ENCODE measurements at places on chromosomes 6 and 20. TPM values are rescaled to one million over a fixed set of nuclear protein-coding genes. Genes with fewer than 3 reads are reported as not detected.

Gene ELOVL2
- total RNA-seq, result 0.36 TPM

DNA sequence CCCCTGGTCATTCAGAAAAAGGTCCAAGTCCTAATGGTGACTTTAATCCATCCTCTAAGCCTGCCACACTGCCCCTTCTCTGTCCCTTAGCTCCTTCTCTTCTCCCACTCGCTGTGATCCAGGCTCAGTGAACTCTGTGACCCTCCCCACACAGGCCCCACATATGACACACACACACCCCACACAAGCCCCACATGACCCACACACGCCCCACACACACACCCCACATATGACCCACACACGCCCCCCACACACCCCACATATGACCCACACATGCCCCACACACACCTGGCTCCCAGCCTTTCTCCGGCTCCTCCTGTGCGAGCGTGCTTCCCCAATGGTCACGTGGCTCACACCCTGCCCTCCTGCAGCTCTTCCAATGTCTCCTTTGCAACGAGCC is 528.4 kb upstream of the AGPAT4 start:
- no peak for DNase-seq

- no peak for DNase-seq
Measured at GRCh38 chr6:1063671-1064355, 248.1 kb upstream of the FOXQ1 start.

Gene C6orf163
- 1.3 TPM for total RNA-seq

- DNase-seq, result no peak
Measured at GRCh38 chr6:27870291-27870870, 41.8 kb downstream of the OR2B2 start.

Gene JPH2
- 86.9 TPM for total RNA-seq

Gene BCAS4
- total RNA-seq, result 1.9 TPM

Gene FAM120B
- total RNA-seq, result 23.4 TPM

- no peak for DNase-seq
Measured at GRCh38 chr20:20428067-20428466, 60.2 kb downstream of the INSM1 start.

DNA sequence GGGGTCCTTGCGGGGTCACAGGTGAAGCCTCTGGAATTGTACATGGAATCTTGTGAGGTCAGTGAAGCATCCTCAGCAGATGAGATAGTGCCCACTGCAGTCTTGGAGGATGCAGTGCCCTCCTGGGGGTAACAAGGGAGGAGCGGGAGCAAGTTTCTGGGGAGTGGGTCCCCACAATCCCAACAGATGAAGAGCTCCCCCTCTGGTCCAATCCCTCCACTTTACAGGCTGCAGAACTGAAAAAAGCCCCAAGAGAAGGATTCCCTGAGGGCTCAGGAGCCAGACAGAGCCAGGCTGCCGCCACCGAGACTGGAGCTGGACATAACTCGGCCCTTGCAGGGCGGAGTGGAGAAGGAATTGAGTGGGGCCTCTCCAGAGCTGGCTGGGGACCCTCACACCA is 52.4 kb downstream of the TTI1 start:
- DNase-seq, result no peak

DNA sequence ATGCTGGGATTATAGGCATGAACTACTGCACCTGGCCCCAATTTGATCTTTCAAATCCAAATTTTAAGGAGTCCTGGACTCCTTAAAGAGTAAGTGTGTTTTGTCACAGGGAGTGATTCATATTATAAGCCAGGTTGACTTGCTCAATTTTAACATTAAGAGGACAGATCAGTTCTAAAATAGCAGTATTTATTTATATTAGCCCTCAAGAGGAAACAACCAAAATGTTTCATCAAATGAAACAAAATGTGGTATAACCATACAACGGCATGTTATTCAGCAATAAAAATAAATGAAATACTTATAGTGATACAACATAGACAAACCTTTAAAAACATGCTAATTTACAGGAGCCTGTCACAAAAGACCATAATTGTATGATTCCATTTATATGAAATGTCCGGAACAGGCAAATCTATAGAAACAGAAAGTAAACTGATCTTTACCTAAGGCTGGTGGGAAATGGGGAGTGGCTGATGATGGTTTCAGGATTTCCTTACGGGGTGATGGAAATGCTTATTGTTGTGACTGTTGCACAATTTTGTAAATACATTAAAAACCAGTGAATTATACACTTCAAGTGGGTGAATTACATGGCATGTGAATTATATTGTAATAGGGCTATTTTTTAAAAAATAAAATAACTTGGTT is 637.4 kb downstream of the MMUT start:
- DNase-seq, result no peak

- DNase-seq, result peak; percentile 45
Measured at GRCh38 chr6:111872401-111873177, 663 bp downstream of the FYN start.

Gene SGK2
- not detected for total RNA-seq

Gene XKR7
- total RNA-seq, result not detected

DNA sequence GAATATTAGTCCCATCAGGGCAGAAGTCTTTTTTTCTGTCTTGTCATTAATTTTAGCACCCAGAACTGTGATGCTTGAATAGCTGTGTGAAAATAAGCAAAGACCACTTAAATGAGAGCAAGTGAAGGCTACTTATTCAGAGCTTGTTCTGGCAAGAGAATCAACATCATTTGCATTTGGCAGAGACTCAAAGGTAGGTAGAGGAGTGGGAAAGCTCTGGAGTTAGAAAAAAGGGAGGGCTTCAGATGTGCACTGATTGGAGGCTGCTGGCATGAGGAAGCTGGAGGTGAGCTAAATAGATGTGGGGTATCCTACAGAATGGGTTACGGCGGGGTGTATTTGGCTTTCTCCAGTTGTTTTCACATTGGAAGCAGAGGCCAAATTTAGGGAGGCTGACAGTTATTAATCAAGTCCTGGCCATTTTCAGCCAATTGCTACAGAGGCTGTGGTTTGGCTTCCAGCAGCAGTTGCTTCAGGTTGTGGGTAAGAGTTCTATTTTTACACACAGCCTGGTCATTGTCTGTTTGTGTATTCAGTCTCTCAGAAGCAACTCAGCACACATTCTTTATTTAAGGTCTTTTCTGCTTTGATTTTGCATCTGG is 254.3 kb downstream of the BTBD3 start:
- DNase-seq, result no peak

DNA sequence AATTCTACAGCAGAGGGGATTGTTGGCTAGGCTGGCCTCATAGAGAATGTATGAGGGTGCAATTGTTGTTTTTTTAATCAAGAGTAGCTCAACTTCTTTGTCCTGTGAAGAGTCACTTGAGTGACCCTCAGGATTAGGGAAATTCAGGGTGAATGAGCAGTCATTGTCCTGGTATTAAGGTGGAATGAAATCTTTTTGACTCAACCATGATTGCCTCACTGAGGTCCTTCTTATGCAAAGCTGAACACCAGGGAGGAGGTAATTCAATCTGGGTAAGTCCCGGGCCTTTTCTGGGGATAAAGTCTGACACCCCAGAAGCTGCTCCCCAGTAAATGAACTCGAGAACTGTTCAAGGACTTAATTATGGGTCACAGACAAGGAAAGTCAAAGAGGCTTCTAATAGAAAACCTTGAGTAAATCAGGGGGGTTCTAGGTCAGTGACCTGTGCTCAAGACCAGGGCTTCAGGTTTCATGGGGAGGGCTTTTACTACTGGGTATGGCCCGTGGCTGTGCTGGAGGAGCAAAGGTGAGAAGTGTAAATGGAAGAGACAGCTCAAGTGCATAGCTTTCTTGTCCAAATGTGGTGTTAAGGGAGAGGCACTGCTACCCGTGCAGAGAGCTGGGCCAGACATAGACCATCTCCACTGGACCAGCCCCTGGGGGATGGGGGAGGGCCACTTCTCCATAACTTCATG is 25.3 kb upstream of the ZBTB24 start:
- no peak for DNase-seq

Gene SPATA25
- total RNA-seq, result 2.7 TPM

Gene DCDC2
- 0.74 TPM for total RNA-seq

DNA sequence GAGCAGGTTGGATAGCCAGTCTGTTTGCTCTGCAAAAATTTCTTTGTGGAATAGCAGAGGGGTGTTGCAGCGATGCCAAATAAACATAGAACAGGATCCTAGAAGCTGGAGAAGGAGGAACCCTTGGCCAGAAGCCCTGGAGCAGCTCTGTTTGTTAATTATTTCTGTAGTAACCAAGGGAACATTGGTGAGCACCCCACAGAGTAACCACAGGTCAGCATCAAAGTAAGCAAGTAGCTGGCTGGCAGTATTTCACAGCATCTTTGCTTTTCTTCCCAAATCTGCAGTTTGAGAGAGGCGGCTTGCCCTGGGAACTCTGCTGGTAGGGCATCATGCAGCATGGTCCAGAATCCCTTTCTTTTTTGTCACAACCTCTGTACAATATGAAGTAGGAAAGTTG is 12.7 kb upstream of the APMAP start:
- peak; percentile 22 for DNase-seq

GRCh38 chr6:52253494-52253893 is 9.2 kb upstream of the IL17F start:
- no peak for DNase-seq

GRCh38 chr20:41038878-41039404 is 10.3 kb downstream of the TOP1 start:
- no peak for DNase-seq

DNA sequence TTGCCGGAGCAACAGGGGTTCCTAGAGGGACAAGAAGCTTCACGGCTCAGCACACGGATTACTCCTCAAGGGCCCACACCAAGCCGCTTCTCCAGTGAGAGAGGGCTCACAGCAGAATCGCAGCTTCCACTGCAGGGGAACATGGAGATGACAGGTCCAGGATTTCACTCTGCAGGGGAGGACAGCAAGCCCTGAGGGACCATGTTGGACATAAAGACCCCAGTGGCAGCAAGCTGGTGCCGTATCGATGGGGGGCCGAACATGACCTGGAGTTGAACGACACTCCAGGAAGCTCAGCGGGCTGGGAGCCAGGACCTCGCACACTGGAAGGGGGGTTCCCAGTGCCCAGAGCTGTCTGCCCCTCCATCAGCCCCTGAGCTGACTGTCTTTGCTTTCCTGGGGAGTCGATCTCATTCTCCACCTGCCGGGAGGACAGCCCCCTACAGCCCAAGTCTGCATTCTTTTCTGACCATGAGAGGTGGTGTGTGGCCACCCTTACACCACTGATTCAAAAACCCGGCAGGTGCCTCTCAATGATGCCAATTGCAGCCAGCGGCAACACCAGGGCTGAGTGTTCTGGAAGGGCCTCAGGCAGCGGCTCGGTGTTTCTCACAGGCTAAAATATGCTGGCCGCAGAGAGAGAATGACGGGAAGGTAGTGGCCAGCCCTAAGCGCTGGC is 194.5 kb upstream of the CDH4 start:
- no peak for DNase-seq

Gene KCNS1
- not detected for total RNA-seq

DNA sequence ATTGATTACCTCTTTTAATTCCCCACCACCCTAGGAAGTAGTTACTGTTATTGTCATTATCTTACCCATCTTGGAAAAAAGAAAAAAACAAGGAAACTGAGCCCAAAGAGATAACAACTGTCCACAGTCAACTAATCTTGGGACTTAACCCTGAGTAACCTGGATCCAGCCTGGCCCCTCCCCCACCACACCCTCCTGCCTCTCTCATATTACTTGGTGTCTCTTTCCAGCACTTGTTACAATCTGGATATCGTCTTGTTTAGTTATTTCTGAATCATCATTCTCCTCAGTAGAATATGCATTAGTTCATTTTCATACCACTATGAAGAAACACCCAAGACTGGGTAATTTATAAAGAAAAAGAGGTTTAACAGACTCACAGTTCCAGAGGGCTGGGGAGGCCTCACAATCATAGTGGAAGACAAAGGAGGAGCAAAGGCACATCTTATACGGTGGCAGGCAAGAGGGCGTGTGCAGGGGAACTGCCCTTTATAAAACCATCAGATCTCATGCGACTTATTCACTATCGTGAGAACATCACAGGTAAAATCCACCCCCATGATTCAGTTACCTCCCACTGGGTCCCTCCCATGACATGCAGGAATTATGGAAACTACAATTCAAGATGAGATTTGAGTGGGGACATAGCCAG is 60.3 kb downstream of the LY86 start:
- DNase-seq, result no peak

GRCh38 chr6:15874326-15874725 is 211.5 kb upstream of the DTNBP1 start:
- no peak for DNase-seq

DNA sequence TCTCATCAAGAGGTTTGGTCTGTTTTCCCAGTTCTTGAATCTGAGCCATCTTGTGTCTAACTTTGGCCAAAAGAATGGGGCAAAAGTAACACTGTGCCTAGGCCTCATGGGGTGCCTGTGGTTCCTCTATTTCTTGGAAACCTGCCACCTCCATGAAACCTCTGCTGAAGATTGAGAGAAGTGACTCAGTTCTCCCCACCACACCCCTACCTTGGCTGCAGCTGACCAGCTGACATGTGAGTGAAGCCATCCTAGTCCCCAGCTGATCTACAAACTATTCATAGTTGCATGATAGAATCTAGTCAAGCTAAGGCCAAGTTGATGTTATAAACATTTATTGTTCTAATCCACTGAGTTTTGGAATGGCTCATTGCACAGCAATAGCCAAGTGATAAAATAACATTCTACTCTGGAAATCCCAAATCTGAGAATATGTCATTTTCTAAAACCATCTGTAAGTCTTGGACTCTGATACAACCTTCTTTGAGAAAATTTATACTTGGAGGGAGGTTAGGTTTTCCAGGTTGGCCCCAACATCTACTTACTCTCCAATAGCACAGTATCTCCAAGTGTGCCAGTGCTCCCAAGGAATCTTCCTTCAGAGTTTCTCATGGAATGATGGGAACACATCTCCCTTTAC is 107.0 kb upstream of the SMLR1 start:
- DNase-seq, result no peak

- no peak for DNase-seq
Measured at GRCh38 chr6:9002833-9003232, 567.5 kb upstream of the SLC35B3 start.

Gene LY6G5C
- 0.75 TPM for total RNA-seq

- no peak for DNase-seq
Measured at GRCh38 chr6:92687278-92687677, 732.1 kb downstream of the EPHA7 start.

- DNase-seq, result peak; percentile 4
Measured at GRCh38 chr20:35568645-35569044, 26.8 kb downstream of the ERGIC3 start.

DNA sequence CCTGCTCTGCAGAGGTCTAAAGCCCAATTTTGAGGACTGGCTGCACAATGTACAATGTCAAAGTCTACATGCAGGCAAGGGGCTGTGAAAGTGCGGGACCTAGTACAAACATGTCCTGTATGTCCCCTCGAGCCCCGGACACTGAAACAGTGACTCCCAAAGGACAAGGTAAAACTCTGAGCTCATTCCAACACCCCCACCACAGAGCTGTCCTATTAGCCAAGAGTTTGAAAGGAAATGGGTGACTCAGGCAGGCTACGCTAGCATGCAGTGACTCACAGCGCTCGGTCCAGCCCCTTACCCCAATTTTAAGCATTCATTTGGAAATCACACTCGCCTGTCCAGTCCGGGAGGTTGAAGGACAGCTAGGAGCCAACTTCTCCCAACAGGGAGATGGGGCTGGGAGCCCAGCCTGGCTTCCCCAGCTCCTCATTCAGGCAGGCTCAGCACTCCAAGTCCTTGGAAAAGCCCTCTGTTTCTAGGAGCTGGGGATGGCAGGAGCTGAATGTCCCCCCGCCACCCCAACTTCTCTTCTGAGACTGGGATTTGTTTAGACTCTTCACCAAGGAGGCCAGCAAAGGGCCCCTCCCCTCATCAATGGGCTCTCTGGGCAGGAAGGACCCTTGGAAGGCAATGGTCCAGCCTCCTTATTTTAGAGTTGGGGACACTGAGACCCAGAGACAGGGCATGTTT is 3.9 kb downstream of the SDC4 start:
- peak; percentile 82 for DNase-seq

- DNase-seq, result no peak
Measured at GRCh38 chr6:112016320-112016719, 37.6 kb upstream of the CCN6 start.
